ENCODE measurements at places on chromosomes 4 and X.

DNA sequence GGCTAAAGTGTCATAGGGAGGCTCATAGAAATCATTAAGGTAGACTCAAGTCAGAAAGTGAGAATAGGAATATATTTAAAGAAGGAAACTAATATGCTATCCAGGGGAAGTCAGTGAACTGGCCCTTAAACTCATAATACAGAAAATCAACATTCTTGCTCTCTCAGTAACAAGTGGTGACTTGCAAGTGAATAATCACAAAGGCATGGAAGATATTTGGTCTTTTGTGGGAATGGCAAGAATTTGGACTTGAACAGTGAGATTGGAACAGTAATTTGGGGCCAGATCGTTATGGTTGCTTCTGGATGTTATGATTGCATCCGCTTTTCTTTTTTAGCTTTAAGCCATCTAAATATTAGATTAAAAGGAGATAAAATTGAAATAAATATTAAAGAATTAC lies 103.8 kb downstream of the TBC1D19 start:
- peak; percentile 90 for DNase-seq

DNA sequence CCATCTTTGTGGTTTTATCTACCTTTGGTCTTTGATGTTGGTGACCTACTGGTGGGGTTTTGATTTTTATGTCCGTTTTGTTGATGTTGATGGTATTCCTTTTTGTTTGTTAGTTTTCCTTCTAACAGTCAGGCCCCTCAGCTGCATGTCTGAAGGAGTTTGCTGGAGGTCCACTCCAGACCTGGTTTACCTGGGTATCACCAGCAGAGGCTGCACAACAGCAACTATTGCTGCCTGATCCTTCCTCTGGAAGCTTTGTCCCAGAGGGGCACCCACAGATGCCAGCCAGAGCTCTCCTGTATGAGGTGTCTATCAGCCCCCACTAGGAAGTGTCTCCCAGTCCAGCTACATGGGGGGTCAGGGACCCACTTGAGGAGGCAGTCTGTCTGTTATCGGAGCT lies 199.3 kb upstream of the WDFY3 start:
- DNase-seq = no peak

DNA sequence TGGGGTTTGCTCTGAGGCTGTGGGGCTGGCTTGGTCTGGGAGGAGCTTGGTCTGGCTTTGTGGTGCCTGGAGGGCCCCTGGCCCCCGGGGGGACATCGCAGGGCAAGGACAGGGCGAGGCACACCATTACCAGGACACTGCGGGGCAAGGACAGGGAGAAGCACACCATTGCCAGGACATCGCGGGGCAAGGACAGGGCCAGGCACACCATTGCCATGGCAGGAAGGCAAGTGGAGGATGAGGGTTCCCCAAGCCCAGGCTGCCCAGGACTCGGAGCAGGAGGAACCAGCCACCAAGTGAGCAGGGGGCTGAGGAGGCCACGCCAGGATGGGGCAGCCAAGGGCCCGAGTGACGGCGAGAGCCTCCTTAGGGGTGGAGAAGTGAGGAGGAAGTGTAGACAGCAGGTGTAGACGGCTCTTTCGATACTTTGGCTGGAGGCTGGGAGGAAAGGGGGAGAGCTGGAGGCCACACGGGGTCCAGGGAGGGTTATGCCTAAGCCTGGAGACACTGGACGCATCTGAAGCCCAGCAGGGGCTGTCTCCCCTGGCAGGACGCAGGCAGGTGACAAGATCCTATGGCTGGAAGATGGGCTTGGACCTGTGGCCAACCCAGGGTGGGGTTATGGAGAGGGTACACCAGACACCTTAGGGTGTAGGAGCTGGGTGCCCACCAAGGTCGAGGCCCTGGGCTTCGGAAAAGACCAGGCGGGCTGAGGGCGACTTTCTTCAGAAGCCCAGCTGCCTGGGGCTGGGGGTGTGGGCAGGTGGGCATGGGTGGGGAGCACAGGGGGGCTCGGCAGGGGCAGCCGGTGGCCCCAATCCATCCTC lies 7.3 kb downstream of the NKX1-1 start:
- DNase-seq = no peak

- DNase-seq = no peak
Observed at GRCh38 chr4:3740256-3740655, 25.9 kb upstream of the ADRA2C start.

DNA sequence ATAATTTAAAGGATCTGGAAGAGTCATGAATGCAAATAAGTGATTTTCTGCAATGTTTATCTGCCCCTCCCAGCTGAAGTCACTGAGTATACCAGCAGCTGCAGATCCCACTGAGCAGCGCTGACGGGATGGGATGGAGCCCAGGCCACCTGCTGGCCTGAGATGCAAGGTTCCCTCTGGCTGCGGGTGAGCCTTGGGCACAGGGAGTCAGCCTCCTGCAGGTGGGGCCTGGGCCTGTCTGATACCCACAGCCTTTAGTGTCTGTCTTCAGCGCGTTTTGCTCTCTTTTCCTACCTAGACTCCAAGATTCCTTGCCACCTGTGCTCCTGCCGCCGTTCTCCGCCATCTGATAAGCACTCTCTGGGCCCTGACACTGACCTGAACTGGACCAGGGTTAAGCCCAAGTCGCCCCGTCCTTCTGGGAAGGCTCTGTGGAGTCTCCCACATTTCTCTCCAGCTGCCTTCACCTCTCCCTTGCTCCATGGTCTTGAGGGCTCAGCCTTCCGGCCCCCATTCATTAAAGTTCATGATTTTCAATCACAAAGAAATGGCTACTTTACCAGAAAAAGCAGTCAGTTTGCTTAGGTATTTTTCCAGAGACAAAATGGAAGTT lies 223.1 kb upstream of the FAT1 start:
- peak; percentile 60 for DNase-seq

All from choroid plexus epithelial cell (primary cell).